ENCODE measurements at places on chromosomes 2 and 18.

DNA sequence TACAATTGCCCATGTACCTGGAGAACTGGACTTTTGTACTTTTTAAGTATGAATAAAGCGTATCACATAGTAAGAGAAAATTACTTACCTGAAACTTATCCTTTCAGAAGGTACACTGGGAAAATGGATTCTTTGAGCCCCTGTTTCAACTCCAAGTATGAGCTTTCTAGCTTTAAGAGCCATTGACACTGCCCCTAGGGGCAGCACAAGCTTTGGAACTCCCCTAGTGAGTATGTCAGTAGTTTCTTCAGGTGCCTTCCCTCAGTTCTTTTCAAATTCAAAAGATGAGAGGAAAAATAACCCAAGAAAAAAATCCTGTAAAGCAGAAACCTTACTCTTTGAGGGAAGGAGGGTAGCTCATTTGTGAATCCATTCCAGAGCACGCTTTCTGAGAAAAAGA, 124.1 kb downstream of the MEMO1 start:
- no peaks in the 10 kb centered on the region for H3K4me1 ChIP-seq
- H3K27me3 ChIP-seq = no peaks in the 10 kb centered on the region
- ATAC-seq = no peak
- peaks cover 19% of the 10 kb centered on the region for H3K36me3 ChIP-seq
- no peak overlapping the region for H3K4me3 ChIP-seq

DNA sequence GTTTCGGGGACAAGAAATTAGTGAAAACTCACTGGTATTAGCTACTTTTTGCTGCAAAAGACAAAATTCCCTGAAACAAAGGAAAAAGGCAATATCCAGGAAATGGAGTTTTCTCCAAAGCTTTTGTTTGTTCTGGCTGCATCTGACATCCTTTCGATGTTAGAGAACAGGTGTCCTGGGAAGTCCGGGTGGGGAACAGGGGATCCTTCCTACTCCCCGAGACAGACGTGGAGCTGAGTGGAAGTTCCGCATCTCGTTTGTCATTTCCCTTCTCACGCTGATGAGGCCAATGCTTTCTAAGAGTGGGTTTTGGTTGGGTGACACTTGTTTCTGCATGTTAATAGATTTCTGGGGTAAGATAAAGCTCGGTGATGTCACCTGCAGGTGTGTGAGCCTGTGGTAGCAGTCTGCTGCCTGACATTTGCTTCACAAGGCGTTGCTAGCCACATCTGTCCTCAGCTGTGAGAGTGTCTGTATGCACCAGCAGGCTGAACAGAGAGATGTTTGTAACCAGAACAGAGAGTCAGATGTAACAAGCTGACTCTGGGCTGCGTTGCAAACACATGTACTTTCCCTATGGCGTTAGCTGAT, 125.9 kb downstream of the ACOXL start:
- H3K4me1 ChIP-seq = no peaks in the 10 kb centered on the region
- no peak for ATAC-seq
- no peaks in the 10 kb centered on the region for H3K36me3 ChIP-seq
- no peak overlapping the region for H3K27ac ChIP-seq

- no peaks in the 10 kb centered on the region for H3K27me3 ChIP-seq
- peaks cover 100% of the 10 kb centered on the region for H3K36me3 ChIP-seq
- H3K27ac ChIP-seq = no peak overlapping the region
- ATAC-seq = no peak
- H3K4me1 ChIP-seq = no peaks in the 10 kb centered on the region
- no peak overlapping the region for H3K4me3 ChIP-seq
Observed at GRCh38 chr2:98551316-98551715, 57.0 kb downstream of the COA5 start.

DNA sequence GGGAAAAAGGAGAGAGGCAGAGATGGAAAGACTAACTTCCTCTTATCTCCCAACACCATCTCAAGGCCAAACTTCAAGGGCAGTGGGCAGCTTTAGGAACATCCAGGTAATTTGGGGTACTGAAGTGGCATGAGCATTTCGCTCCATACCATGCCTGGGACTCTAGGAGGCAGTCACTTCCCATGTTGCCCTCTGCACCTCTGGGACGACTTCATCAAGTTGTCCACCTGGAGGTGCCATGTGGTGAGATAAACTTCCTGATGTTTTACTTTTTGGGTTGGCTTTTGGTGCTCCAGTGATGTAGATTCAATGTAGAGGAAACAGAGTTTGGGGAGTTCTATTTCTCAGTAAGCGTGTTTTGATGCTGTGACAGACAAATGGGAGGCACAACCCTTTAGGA, 56.3 kb upstream of the UPP2 start:
- no peak overlapping the region for H3K4me3 ChIP-seq
- H3K27me3 ChIP-seq = no peaks in the 10 kb centered on the region

DNA sequence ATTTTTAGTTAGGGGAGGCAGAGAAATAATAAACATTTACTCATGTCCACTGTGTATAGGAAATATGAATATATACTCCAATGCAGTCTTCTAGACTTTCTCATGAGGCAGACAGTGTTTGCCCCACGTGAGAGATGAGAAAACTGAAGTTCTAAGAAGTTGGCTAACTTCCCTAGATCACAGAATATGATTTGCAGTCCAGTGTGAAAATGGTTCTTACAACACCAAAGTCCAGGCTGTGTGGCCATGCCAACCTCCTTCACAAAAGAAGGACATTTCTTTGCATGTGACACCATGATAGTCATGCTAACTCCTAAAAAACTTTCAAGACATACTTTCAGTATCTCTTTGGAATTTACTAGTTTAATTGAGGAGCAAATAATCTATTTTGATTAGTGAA, 143.7 kb downstream of the IRS1 start:
- H3K4me3 ChIP-seq = no peak overlapping the region
- H3K36me3 ChIP-seq = no peaks in the 10 kb centered on the region
- no peaks in the 10 kb centered on the region for H3K27me3 ChIP-seq
- H3K4me1 ChIP-seq = peaks cover 40% of the 10 kb centered on the region
- ATAC-seq = peak; percentile 30

GRCh38 chr2:154375579-154375931, 322.9 kb upstream of the KCNJ3 start:
- H3K36me3 ChIP-seq = no peaks in the 10 kb centered on the region
- no peak overlapping the region for H3K27ac ChIP-seq
- H3K27me3 ChIP-seq = no peaks in the 10 kb centered on the region
- no peak for ATAC-seq
- no peak overlapping the region for H3K4me3 ChIP-seq

DNA sequence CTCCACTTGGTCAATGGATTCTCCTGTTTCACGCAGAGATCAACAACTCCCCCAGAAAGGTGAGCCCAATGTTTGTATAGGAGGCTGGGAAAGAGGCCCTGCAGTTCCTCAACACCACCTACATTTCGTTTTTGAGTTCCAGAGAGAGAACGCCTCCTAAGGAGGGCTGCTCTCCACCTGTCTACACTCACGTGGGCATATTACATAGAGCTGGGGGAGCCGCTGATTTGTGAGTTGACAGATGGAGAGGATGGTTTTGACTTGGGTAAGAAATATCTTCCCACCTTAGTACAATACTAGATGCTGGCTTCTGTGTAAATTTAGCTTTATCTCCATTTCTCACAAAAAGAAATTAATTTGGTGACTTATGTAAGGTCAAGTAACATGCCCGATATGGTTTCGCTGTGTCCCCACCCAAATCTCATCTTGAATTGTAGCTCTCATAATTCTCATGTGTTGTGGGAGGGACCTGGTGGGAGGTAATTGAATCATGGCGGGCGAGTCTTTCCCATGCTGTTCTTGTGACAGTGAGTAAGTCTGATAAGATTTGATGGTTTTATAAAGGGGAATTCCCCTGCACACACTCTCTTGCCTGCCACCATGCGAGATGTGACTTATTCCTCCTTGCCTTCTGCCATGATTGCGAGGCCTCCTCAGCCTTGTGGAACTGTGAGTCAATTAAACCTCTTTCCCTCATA, 274.5 kb upstream of the PXDN start:
- H3K27ac ChIP-seq = no peak overlapping the region
- ATAC-seq = no peak
- no peaks in the 10 kb centered on the region for H3K36me3 ChIP-seq

DNA sequence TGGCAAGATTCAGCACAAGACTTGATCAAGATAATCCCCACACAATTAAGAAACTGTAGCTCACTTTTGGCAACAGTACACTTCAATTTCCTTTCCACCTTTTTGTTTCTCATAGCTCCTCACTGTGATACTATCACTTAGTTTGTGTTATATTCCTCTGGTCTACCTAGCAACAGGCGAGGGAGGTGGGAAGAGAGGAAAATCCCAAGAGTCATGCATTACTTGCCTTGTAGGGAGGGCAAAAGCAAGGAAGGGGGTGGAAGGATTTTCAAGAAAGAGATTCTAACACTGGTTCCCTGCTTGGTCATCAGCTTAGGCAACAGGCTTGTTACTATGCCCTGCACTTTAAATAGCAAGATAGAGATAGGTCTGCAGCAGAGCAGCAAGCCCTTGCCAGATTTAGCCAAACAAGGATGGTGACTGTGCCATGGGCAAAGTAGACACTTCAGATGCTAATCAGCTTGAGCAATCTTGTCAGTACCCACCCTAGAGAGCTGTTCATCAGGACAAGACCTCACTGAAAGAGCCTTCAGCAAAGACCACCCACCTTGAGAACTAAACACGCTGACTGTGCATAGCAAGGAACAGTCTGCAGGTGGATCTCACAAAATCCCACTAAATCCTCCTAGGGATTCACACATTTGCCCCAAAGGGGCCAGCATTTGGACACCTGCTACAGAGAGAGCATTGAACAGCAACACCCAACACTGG, 134.6 kb downstream of the MBD2 start:
- no peak for ATAC-seq
- H3K4me3 ChIP-seq = no peak overlapping the region
- no peak overlapping the region for H3K27ac ChIP-seq
- no peaks in the 10 kb centered on the region for H3K4me1 ChIP-seq
- no peaks in the 10 kb centered on the region for H3K27me3 ChIP-seq

DNA sequence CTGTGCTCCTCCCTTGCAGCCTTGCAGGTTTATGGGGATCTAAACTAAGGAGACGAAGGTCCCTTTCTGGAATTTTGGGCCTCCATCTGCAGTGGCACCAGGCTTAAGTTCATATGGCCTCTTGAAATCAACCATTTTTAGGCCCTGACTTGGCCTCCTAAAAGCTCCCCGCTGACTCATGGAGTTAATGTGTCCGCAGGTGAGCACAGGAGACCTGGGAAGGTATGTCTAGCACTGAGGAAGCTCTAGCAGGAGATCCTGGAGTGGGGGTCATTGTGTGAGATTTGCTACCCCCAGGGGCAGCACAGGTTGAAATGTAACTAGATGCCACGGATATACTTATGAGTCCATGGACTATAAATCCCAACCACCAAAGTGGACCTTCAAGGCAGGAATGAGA, 95.9 kb upstream of the CELF4 start:
- no peak overlapping the region for H3K4me3 ChIP-seq
- no peak overlapping the region for H3K27ac ChIP-seq
- H3K36me3 ChIP-seq = no peaks in the 10 kb centered on the region
- no peaks in the 10 kb centered on the region for H3K27me3 ChIP-seq

DNA sequence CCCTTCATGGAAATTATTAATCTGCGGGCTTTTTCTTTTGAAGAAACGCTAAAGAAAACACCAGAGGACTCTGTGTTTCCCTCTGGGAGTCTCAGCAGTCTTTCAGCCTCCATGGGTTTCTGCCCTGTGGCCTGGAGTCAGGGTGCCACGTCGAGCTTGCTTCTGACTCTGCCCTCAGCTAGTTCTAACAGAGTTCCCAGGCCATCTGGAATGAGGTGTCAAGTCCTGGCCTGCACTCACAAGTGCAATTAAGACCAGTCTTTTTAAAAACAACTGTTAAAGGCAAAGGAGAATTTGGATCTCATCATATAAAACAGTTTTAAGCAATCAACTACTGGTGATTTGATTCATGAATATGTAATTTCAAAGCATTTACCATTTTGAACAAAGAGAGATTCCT, 157.3 kb downstream of the RHBDD1 start:
- no peaks in the 10 kb centered on the region for H3K27me3 ChIP-seq
- no peaks in the 10 kb centered on the region for H3K36me3 ChIP-seq
- no peaks in the 10 kb centered on the region for H3K4me1 ChIP-seq

- H3K27me3 ChIP-seq = peaks cover 6% of the 10 kb centered on the region
- H3K4me1 ChIP-seq = peaks cover 28% of the 10 kb centered on the region
- H3K27ac ChIP-seq = peak overlapping the region; percentile 84
- H3K4me3 ChIP-seq = no peak overlapping the region
- H3K36me3 ChIP-seq = no peaks in the 10 kb centered on the region
Observed at GRCh38 chr2:127410871-127411652, 7.2 kb upstream of the PROC start.

GRCh38 chr2:229800997-229801754, 86.8 kb upstream of the DNER start:
- no peak overlapping the region for H3K27ac ChIP-seq
- peaks cover 4% of the 10 kb centered on the region for H3K36me3 ChIP-seq
- no peak for ATAC-seq
- no peak overlapping the region for H3K4me3 ChIP-seq
- peaks cover 4% of the 10 kb centered on the region for H3K4me1 ChIP-seq

DNA sequence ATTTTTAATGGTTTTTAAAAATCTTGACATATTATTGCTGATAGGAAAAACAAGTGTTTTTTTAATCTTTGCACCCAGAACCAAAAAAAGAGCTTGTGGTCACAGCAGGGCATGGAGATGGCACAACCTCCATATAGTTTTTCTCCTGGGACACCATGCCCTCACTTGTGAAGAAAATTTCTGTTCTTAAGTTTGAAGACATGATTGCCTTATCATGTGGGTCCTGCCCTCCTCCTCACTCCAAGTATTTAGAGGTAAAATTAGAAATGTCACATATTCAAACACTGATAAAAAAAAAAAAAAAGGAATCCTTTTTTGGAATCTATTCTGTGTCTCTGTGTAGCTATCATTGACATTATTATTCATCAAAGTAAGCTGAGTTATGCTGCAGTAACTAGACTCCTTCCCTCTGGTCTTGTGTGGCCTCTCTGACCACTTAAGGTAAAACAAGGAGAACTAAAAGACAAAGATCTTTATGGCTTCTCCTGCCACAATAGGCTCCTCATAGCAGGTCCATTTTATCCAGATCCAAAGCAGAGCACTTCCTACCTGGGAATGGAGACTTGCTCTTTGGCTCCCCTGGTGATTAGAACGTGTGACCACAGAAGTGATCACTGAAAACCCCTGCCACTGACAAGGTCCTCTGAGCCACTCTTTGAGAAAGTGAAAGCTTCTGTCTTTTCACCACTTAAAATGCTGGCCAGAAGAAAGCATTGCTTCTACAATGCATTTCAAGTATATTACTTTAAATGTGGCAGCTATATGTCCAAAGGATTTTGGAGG, 19.8 kb downstream of the ADD2 start:
- no peak overlapping the region for H3K27ac ChIP-seq
- H3K4me1 ChIP-seq = no peaks in the 10 kb centered on the region
- ATAC-seq = no peak
- H3K27me3 ChIP-seq = peaks cover 6% of the 10 kb centered on the region

DNA sequence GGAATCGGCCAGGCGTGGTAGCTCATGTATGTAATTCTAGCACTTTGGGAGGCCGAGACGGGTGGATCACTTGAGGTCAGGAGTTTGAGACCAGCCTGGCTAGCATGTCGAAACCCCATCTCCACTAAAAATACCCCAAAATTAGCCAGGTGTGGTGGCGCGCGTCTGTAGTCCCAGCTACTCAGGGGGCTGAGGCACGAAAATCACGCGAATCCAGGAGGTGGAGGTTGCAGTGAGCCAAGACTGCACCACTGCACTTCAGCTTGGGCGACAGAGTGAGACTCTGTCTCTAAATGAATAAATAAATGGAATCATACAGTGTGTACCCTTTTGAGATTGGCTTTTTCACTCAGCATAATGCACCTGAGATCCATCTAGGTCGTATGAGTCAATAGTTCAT, 19.4 kb upstream of the TTC39C start:
- H3K36me3 ChIP-seq = no peaks in the 10 kb centered on the region
- ATAC-seq = no peak
- H3K27ac ChIP-seq = no peak overlapping the region
- H3K4me1 ChIP-seq = peaks cover 9% of the 10 kb centered on the region

- H3K4me1 ChIP-seq = no peaks in the 10 kb centered on the region
- ATAC-seq = no peak
- no peaks in the 10 kb centered on the region for H3K27me3 ChIP-seq
- H3K27ac ChIP-seq = no peak overlapping the region
- no peaks in the 10 kb centered on the region for H3K36me3 ChIP-seq
Observed at GRCh38 chr2:220695397-220696279, 876.5 kb downstream of the EPHA4 start.

Measured in gastroesophageal sphincter (tissue), 4 donors.